ENCODE measurements at places on chromosomes 11 and 22. TPM values are rescaled to one million over a fixed set of nuclear protein-coding genes. Genes with fewer than 3 reads are reported as not detected.

Gene COPB1
- 305 TPM for total RNA-seq

Gene TMEM191B
- total RNA-seq = 0.65 TPM

Gene CLDN5
- 0.28 TPM for total RNA-seq

Gene POLR2L
- 265 TPM for total RNA-seq

Gene GAB4
- not detected for total RNA-seq
